ENCODE measurements at places on chromosomes 1 and 21.
A peak's percentile ranks its signal among the peaks of the same experiment; 100 is the strongest.

DNA sequence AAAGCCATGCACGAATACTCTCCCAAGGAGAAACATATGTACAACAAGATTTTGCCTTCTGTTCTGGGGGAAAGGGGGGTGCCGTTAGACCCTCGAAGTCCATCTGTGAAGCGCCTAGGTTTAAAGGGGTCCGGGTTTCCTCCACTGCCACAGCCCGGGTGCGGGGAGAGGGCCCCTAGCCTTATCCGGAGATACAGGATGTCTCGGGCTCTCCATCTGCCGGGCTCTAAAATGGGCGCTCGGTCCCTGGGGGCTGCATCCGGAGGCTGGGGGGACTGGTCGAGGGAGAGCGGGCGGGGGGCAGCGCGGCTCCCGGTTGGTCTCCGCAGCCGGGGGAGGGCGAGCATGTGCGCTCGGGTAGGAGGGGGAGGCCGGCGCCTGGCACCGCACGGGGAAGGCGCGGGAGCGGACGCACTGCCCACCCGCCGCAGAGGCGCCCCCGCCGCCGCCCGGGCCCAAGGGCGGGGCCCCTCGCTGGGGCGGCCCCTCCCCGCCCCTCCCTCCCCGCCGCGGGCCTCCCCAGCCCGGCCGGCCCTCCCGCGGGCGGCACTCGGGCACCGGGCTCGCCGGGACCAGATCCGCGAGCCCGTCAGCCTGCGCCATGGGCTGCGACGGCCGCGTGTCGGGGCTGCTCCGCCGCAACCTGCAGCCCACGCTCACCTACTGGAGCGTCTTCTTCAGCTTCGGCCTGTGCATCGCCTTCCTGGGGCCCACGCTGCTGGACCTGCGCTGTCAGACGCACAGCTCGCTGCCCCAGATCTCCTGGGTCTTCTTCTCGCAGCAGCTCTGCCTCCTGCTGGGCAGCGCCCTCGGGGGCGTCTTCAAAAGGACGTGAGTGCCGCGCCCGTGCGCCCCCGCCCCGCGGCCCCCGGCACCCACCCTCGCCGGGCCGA is 63.1 kb downstream of the ELK4 start:
- DNase-seq: peak; percentile 42

DNA sequence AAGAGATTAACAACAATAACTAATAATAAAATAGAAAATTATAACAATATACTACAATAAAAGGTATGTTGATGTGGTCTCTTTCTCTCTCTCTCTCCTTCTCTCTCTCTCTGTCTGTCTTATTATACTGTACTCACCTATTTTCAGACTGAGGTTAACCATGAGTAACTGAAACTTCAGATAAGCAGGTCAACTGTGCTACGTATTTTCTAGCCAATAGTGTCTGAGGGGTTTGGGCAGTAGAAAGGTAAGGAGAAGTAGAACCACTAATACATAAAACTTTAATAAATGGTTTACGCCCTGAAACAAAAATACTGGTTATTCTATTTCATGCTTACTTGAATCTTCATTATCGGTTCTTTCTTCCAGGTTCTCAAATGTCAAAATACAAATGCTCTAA is 71.0 kb upstream of the LRRC53 start:
- no peak for DNase-seq

DNA sequence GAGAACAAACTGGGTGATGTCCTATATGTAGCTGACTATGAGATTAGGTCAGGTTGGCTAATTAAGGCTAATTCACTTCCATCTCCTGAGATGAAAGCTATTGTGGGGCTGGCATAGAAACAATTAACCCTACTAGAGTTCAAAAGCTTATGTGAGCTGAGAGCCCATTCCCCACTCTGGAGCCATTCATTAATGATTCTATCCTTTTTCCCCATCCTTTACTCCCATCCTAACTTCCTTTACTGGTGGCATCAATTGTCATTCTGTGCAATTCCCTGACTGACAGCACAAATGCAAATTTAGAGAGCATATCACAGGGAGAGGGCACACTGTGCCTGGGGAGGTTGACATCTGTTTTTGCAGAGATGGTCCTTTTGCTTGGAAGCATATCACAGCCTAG is 103.9 kb downstream of the URB2 start:
- DNase-seq: no peak

- DNase-seq: no peak
Observed at GRCh38 chr1:204407295-204407971, 4.2 kb downstream of the PPP1R15B start.

DNA sequence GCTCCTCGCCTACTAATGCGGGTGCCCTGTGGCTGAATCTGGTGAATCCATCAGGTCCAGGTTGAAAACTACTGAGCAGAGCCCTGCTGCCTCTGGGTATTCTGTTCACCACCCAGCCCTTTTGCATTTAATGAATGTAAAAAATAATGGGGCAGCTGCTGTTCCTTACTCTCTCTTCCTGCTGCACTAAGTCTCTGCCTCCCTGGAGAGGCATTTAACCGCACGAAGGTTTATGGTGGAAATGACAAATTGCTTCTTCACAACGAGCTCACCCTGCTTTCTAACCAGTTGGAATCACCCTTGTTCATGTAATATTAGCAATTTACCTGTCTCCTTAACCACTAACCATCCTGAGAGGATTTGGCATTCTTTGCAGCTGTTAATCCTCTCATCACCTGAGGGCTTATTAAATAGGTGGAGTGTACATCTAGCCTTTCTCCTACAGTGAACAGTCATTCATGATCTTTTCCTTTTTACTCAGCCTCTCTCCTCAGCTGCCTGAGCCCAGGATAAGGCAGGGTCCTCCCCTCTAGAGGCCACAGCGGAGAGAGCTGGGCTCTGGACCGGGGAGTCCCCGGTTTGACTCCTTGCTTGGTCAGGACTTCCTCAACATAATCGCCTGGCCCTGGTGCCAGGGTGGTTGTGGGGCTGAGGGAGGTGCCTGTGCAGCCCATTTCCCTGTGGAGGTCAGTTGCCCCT is 97.6 kb downstream of the NOS1AP start:
- no peak for DNase-seq

GRCh38 chr1:145978854-145979745 is 14.6 kb downstream of the POLR3GL start:
- peak; percentile 89 for DNase-seq

DNA sequence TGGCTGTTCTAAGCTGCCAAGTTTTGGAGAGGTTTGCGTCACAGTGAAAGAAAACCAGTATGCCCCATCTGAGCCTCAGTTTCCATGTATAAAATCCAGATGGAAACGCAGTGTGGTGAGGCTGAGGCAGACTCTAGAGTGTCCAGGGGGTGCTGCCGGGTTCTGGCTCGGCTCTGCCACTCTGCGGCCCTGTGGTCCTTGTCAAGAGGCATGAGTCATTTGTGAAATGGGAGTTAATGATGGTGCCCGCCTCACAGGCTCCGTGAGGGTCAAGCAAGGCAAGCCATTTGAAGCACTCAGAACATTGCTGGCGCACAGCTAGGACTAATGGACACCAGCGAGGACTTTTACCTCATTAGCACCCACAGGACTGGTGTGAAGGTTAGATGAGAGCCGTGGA is 214.3 kb downstream of the PTPRU start:
- no peak for DNase-seq

- DNase-seq: no peak
Observed at GRCh38 chr21:46144464-46145070, 10.8 kb downstream of the FTCD start.

- DNase-seq: no peak
Observed at GRCh38 chr1:7008331-7008730, 223.1 kb downstream of the CAMTA1 start.

GRCh38 chr1:221563476-221563921 is 178.4 kb downstream of the DUSP10 start:
- no peak for DNase-seq

GRCh38 chr1:29718791-29719190 is 482.5 kb downstream of the PTPRU start:
- DNase-seq: no peak

DNA sequence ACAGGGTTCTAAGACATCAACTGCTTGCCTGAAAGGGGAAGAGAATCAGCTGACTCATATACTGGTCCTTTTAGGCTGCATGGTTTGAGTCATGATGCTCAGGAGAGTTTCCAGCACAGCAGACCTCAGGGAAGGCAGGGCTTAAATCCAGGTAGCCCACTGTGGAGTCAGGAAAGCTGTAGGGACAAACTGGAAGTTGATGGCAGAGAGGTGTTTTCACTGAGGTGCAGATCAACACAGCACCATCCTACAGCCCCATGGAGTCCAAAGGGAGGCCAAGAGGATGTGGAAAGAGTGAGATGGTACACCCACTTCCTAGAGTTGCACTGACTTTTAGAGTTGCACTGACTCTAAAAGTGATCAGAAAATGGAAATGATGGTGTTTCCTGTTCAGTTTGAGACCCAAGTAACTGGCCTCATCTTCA is 252.4 kb upstream of the DUSP10 start:
- peak; percentile 19 for DNase-seq

GRCh38 chr1:41268154-41268770 is 26.2 kb upstream of the SCMH1 start:
- peak; percentile 78 for DNase-seq

- no peak for DNase-seq
Observed at GRCh38 chr1:41278076-41278475, 36.0 kb upstream of the SCMH1 start.

DNA sequence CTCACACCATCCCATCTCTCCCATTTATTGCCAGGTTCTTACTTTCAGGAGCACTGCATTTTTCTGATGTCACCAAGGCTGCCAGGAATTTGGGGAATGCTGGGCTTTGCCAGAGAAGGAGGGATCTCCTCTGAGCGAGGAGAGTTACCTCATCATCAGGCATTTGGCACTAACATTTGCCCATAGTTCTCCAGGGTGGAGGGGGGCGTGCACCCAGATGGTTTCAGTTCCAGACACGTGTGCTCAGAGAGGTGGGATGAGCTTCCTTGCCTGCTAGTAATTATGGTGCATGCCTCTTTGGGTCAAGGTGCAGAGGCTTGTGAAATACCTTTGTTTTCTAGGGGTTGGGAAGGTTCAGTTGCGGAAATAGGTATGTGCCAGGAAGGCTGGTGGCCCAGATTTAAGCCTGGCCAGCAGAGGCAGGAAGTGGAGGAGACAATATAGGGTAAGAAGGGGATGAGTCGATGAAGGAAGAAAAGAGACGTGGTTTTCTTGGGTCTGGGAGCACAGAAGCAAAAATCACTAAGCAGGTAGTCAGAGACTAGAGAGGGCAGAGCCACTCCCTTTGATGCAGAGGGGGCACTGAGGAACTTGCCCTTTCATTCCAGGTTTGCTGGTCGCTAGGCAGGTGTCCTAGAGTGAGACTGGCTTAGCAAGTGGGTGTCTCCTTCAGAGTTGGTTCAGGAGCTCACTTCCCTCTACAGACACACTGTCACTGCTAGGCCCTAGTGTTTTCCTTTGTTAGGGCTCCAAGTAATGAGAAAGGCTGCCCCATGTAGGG is 7.2 kb downstream of the TUFT1 start:
- no peak for DNase-seq

DNA sequence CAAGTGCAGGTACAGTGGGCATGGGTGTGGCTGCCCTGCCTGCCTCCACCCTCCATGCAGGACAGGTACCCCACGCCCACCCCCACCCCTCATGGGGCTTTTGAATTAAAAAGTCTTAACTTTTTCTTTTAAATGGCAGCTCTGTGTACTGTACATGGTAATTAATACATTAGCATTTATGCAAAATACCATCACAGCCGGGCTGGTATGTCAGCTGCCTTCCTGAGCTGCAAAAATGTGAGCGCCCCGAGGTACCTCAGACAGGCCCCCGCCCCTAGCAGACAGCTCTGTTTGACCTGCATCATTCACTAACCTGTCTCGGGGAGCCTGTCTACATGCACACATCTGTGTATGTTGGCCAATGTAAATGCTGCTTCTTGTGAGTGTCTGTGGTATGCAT is 42.2 kb upstream of the POU3F1 start:
- DNase-seq: no peak

DNA sequence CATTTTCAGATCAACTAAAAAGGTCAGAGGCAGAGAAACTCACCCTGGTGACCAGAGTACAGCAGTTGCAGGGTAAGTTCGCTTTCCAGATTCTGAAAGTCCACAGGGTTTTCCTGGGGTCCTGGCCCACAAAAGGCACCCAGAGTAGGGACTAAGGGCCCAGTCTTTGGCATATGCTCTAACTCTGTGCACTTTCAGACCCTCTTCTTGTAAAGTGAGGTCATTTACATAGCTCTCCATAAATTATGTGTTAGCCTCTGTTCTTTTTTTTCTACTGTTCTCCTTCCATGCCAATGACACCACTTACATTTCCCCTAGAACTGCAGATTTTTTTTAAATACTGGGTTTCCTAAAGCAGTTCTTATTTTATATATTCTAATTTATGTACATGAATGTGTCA is 6.3 kb downstream of the C1orf74 start:
- DNase-seq: no peak

GRCh38 chr1:103107741-103108375 is 464 bp downstream of the COL11A1 start:
- DNase-seq: no peak

GRCh38 chr1:67886076-67886475 is 52.8 kb upstream of the GNG12 start:
- no peak for DNase-seq

GRCh38 chr21:25567472-25567871 is 39.8 kb downstream of the MRPL39 start:
- DNase-seq: no peak

DNA sequence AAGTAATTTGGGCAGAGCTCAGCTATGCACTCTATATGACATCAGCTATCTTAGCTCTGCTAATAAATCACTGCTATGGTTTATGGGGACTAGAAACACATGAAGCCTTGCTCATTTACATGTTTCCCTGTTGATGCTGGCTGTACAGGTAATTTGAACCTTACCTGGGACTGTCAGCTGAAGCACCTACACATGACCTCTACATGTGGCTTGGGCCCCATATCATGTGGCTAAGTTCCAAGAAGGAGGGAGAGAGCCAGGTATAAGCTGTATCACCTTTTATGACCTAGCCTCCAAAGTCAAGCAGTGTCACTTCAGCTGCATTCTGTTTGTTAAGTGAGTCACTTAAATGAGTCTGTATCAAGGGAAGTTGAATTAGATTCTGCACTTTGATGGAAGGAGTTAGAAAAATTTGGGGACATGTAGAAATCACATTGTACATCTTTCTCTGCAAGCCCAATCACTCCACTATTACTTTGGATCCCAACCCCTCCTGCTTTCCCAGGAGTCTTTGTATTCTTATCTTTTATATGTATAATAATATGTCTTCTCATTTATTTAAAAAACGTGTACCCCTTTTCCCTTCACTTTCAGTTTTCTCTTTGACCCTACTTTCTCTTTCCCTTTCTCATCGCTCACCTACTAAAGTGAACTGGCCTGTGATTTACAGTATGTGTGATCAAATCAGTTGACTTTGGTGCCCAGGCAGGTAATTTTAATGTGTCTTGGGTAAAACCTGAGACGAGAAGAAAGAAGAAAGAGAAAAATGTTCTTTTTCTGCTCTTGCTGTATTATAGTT is 53.4 kb upstream of the PRKACB start:
- no peak for DNase-seq
